ENCODE measurements at places on chromosomes 5 and 9.

DNA sequence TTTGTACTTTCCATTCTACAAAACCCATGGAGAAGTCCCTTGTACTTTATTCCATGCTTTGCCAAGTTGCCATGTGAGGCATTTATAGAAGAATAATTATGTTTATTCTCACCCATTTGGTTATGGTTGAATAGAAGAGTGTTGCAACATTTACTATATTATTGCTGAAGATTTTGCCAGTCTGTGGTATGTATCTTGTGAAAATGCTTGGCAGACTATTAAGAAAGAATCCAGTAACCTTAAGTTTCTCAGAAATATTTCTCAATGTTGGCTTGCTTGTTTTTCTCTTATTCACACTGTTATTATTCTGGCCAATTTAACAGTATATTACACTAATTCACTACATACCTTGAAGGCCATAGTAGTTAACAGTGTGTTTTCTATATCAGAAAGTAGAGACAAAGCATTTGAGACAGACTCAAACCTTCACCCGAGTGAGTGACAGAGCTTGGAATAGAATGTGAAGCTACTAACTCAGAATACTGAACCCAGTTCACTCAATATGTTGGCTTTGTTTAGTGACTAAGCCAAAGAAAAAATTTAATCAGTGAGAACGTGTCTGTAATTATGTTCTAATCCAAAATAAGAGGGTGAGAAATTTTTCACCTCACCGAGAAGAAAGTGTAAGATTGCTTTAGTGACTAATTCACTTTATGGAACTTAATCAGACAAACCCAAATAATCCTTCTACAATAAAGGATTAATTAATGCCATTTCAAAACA is 184.4 kb downstream of the CWC27 start:
- no peak for DNase-seq

- no peak for DNase-seq
Observed at GRCh38 chr5:72252008-72252407, 68.0 kb downstream of the MRPS27 start.

DNA sequence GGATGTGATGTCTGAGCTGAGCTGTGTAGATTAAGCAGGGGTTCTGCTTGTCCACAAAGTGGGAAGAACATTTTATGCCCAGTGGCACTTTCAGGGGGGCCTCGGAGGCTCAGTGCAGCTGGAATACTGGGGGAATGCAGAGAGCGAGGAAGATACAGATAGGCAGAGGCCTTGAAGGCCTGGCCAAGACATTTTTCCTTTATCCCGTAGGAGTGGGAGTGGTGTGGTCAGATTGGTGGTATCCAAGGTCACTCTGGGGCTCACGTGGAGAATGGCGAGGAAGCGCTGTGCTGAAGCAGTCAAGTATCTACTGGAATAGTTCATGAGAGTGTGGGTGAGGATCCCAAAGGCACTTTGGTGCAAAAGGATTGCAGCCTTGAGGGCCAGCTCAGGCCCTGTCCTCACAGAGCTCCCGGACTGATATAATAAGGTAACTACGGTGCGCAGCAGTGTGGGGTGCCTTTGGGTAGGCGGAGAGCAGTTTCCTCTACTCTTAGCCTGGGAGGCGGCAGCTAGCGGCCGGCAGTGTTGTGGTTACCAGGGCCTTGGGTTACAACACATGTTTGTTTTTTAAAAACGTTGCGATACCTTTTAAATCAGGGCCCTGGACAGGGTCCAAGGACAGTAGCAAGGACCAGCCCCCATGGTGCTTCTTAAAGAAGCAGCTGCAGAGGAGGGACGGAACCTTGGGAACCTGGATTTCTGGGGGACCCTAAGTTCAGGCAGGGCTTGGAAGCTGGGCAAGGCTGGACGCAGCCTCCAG is 10.8 kb upstream of the CCDC69 start:
- DNase-seq, result peak; percentile 17

- DNase-seq, result no peak
Observed at GRCh38 chr9:109584205-109584604, 86.1 kb upstream of the PTPN3 start.

- no peak for DNase-seq
Observed at GRCh38 chr9:80491086-80491696, 919.4 kb downstream of the TLE4 start.

DNA sequence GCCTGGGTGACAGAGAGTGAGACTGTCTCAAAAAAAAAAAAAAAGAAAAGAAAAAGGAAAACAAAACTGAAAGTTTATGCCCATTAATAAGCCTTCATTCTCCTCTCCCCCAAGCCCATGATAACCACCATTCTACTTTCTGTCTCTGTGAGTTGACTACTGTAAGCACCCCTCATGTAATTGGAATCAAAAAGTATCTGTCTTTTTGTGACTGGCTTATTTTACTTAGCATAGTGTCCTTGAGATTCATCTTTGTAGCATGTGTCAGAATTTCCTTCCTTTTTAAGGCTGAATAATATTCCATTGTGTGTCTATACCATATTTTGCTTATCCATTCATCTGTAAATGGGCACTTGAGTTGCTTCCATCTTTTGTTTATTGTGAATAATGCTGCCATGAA is 14.0 kb upstream of the TMEM171 start:
- DNase-seq, result no peak

GRCh38 chr5:136730426-136730825 is 365.1 kb upstream of the TRPC7 start:
- peak; percentile 4 for DNase-seq

DNA sequence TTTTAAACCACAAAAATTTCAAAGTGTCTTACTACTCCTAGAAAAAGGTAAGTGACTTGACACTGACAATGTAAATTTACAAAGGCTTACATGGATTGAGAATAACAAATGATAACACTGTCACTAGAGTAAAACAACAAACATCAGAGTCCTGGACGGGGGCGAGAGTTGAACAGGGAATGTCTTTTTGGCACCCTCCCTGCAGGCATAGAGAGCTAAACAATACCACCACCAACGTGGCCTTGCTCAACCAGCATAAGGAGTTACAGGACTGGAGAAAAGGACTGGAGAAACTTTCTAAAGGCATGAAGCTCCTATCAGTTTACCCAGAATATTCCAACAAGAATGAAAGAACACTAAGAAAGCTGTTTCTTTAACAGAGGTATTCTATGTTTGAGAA is 55.3 kb downstream of the PTBP3 start:
- DNase-seq, result no peak

DNA sequence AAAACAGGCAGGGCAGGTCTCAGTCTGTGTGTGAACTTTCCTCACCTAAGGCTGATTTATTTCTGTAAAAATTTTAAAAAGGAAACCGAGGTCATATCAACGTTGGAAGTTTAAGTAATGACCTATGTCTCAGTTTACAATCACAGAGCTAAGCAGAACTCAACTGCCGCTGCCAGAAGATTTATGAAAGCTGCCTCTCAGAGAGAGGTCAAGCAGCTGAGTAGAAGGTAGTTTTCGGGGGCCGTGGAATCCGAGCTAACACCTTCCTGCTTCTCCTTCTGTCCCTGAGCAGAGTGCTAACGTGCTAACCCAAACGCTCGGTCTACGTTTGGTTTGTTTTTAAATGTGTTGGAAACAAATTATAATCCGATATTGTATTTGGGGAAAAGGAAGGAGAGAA is 11.1 kb downstream of the TTF1 start:
- DNase-seq, result no peak

DNA sequence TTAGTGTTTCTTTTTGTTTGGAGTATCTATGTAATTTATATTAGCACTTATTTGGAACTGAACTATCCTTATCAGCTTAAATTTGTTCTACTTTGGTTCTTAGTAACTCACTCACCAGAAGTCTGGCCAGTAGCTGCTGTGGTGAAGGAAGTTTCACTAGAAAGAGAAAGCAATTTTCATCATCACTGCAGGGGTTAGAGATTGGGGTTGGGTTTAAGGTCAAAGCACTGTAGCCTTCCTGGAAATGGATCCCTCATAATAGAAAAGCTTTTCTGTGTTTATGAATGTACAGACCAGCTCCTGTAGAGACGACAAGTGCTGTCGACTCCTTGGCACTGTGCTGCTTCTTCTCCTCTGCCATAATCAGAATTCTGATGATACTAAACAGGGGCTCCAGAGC is 22.2 kb downstream of the MROH2B start:
- no peak for DNase-seq

GRCh38 chr5:62661126-62661525 is 82.5 kb downstream of the LRRC70 start:
- no peak for DNase-seq
